NCI-H187 treated with DMSO at 0.1 percent for 48 hours (cell line): ENCODE measurements at places on chromosomes 7 and 10.
A peak's percentile ranks its signal among the peaks of the same experiment; 100 is the strongest.

DNA sequence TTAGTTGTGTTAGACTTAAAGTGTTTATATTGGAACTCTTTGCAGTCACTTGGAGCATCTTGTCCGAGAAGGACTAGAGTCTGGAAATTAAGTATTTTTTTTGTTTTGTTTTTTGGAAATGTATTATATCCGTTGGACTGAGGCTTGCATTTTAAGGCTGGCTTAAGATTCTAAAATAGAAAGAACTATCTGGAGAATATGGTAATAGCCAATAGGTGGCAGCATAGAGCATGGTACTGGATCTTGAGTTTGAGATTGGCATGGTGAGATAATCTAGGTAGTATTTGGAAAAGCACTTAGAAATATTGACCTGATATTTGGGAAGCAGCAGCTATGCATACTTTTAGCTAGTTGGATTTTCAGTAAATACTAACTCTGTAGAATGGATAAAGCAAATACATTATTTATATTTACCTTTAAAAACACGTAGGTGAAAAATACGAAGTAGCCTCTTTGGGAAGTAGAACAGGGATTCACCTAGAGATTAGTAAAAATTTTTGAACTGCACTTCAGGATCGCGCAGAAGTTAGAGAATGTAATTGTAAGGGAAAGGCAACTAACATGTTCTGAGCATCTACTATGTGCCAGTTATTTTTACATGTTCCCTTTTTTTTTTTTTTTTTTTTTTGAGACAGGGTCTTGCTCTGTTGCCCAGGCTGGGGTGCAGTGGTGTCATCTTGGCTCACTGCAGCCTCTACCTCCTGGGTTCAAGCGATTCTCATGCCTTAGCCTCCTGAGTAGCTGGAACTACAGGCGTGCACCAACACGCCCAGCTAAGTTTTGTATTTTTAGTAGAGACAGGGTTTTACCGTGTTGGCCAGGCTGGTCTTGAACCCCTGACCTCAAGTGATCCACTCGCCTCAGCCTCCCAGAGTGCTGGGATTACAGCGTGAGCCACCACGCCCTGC is 78.6 kb downstream of the LCOR start:
- DNase-seq: no peak

DNA sequence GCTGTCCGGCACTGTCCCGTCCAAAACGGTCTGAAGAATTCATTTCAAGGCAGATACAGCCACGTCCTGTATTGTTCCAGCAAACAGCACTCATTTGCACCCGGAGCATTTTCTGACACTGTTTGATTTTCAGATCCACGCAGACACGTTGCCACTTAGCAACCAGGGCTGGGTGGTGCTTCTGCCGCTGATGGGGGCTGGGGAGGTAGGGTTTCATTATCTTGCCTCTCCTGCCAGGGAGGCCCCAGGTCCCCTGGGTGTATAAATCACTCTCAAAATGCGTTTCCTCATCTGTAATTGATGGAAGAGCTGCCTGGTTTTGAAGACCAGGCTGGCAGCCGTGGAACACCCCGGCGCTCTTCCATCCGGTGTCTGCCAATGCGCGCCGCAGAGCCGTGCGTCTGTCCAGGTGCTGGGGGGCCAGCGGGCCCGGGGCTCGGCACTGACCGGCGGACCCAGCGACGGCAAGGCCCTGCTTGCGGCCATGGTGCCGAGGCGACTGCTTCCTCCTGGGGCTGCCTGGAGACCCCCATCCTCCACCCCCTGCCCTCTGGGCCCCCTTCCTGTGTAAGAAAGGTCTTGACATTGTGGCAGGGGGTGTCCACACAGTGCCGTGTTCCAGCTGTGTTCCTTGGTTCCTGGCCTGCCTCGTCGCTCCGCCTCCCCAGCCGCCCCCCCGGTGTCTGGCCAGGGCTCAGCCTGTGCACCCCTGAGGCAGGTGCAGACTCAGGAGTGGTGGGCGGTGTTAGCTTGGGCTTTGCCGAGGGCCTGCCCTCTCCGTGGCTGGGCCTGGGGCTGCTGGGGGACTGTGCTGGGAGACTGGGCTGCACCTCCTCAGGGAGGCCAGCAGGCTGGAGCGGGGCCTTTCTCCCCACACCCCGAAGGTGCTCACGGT is 16.6 kb downstream of the ADGRA1 start:
- peak; percentile 3 for DNase-seq

- no peak for DNase-seq
These were observed 144.5 kb downstream of the RNF216 start for GRCh38 chr7:5636914-5637313.

GRCh38 chr10:113732966-113733365 is 18.5 kb upstream of the PLEKHS1 start:
- no peak for DNase-seq

DNA sequence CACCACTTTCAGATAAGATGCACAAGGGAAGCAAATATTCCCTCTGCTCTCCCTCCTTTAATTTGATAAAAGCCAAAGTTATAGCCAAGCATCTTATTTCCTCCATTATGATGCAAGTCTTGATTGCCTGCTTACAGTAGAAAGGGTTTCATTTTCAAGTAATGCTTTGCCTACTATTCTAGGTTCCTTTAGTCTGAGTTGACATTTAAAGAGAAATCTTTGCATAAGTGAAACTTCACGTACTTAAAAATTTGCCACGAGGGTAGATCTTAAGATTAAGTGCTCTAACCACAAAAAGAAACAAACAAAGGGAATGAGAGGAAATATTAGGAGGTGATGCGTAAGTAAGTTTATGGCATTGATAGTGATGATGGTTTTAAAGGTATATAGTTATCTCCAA is 78.1 kb upstream of the VWDE start:
- DNase-seq: no peak

DNA sequence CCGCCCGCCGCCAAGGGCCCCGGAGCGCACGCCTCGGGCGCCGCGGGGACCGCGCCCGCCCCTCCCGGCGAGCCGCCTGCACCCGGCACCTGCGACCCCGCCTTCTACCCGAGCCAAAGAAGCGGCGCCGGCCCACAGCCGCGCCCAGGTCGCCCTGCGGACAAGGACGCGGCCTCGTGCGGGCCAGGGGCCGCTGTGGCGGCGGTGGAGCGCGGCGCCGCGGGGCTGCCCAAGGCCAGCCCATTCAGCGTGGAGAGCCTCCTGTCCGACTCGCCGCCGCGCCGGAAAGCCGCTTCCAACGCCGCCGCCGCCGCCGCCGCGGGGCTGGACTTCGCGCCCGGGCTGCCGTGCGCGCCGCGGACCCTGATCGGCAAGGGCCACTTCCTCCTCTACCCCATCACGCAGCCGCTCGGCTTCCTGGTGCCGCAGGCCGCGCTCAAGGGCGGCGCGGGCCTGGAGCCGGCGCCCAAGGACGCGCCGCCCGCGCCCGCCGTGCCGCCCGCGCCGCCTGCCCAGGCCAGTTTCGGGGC is 3.5 kb downstream of the UNCX start:
- DNase-seq: no peak

DNA sequence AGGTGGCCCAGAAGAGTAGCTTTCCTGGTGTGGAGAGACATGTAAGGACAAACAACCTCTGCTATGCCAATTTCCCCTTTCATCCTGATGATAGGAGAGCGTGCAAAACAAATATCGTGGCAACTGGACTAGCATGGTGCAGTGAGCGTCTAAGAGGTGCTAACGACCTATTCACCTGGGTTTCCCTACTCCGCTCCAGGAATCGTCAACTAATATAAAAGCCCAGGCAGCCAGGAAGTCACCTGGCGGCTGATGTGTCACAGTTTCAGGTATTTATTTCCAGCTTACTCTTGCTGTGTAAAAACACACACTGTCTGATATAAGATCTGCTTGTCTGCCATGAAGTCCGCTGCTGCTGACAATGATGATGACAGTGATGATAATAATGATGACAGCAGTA is 56.5 kb upstream of the EFCAB10 start:
- peak; percentile 73 for DNase-seq

DNA sequence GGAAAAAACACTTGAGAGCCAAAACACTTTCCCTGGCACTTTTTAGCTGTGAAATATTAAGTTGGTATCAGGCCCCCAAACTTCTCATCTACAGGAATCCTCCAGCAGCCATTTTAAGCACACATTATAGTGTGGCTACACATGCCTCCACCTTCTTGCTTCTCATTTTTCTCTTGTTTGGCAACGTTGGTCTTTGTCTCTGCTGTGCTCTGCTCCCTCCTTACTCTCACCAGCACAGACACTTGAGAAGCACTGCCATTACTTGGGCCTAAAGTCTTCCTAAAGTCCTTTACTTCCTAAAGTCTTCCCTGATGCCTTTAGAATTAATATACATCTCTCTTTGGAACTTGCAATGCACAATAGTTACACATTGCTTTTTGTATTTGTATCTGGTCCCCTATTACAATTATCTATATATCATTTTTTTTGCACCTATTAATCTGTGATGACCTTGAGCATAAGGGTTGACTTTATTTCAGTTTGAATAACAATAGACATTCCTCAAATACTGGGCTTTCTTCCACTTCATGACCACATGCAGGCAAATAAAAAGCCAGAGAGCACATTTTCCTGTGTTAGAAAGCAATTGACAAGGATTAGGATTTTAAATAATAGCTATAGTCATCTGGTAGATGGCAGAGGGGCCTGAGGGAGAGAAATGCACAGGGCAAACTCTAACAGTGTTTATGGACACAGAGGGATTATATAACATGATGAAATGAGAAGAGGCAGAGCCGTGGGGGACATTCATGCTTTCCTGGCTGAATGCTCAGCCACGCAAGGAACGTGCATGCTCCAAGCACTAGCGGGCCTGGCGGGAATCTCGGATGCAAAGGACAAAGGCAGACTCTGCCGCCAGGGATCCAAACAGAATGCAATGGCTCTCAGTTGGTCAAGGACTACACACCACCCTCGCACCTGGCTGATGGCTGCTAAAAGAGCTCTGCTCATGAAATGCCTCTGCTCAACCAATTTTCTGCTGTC is 99.3 kb downstream of the CDC14C start:
- no peak for DNase-seq

DNA sequence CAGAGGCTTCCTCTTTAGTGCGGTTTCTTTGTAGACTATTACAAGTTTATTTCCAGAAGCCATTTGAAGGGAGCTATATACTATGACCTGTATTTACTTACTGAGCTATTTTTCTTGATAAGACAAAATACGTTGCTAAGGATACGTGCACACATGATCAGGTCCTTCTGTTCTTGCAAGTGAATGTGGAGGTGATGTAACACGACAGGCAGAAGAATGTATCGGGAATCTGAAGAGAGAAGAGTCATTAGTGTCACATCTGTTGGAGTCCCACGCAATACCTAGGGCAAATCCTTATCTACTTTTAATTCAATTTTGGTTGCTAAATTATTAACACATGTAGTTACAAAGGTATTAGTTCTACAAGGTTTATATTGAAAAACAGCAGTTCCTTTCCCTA is 284.6 kb upstream of the IMMP2L start:
- DNase-seq: no peak

DNA sequence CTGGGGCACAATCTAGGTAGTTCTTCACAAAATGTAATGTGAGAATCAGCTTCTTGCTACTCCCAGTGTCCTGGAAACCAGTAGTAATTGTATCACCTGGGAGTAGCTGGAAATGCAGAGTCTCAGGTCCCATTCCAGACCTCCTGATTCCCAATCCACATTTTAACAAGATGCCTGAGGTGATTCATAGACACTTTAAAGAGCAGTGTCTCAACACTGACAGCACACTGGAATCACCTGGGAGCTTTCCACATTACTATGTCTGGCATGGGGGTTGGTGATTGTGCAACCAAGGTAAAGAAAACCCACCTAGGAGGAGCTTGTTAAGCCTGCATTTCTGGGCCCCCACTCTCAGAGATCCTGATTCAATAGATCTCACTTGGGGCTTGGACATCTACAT is 11.1 kb downstream of the DPY19L1 start:
- DNase-seq: no peak

- DNase-seq: no peak
These were observed 92.7 kb upstream of the GPR26 start for GRCh38 chr10:123573236-123574108.

DNA sequence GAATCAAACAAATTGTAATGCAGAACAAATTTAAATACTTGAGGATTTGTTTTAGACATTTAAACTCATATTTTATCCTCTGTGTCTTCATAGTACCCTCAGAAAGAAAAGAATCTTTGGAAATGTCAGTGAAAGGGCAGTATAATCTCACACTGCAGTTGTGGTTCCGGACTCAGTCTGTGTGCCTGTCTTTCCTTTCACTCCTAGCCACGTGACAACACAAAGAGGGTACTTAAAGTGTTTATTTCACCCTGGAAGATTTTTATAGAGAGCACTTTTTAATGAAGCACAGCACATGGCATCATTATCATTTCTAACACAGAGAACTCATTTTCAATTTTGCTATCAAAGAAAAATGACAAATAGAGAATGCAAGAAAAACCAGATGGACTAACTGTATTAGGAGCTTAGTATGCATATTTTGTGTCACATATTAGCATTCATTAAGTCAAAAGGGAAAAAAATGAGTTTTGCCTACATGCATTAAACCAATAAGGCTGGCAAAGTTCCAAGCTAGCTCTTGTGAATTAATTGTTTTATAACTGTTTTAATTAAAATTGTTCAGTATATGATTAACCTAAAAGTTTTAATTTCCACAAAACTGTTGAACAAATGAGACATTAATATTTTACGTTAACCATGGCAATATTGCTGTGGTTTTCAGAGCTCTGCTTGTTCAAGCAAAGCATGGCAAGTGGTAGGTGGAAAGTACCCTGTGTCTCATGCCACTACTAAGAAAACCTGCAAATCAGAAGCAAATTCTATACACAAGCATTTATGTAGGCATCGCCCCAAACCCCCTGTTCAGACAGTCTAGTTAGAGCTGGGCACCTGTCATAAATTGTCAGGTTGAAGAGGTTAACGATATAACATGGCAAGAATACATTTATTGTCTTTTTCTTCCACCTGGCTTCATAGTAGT is 65.9 kb downstream of the AUTS2 start:
- peak; percentile 44 for DNase-seq

GRCh38 chr10:60894786-60895185 is 49.2 kb downstream of the RHOBTB1 start:
- no peak for DNase-seq

DNA sequence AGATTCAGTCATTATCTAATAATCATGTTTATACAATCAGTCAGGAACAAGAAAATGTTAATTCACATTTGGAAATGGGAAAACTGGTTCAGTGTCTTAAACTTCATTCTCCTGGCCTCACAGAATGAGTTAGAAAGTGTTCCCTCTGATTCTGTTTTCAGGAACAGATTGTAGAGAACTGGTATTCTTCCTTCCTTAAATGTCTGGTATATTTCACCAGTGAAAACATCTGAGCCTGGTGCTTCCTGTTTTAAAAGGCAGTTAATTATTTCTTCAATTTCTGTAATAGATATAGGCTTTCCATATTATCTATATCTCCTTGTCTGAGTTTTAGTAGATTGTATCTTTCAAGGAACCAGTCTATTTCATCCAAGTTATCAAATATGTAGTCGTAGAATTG is 97.1 kb upstream of the TMEM168 start:
- no peak for DNase-seq

- DNase-seq: no peak
These were observed 77.0 kb downstream of the OAT start for GRCh38 chr10:124341768-124342135.
